ENCODE measurements at places on chromosomes 7 and 10.

GRCh38 chr7:95246831-95247370 is 77.4 kb downstream of the PON1 start:
- DNase-seq = peak; percentile 74

DNA sequence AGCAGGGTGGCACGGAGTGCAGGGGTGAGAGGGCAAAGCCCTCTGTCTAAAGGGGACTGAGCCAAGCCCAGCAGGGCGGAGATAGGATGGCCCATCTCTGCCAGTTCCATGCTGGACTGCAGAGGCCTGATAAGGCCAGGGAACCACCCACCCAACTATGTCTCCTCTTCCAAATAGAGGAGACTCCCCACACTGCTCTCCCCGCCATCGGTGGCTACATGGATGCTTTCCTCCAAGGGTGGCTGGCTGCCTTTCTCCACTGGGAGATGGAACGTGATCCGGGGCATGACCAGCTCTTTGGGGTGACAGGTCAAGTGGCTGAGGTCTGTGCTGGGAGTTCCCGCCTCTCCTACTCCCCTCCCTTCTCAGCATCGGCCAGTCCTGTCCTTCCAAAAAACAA is 58.1 kb upstream of the MXI1 start:
- no peak for DNase-seq

- no peak for DNase-seq
Measured at GRCh38 chr7:113015034-113015645, 71.5 kb downstream of the GPR85 start.

- peak; percentile 93 for DNase-seq
Measured at GRCh38 chr10:101060951-101061623, 702 bp upstream of the KAZALD1 start.

GRCh38 chr10:100803492-100803891 is 58.1 kb downstream of the PAX2 start:
- no peak for DNase-seq

DNA sequence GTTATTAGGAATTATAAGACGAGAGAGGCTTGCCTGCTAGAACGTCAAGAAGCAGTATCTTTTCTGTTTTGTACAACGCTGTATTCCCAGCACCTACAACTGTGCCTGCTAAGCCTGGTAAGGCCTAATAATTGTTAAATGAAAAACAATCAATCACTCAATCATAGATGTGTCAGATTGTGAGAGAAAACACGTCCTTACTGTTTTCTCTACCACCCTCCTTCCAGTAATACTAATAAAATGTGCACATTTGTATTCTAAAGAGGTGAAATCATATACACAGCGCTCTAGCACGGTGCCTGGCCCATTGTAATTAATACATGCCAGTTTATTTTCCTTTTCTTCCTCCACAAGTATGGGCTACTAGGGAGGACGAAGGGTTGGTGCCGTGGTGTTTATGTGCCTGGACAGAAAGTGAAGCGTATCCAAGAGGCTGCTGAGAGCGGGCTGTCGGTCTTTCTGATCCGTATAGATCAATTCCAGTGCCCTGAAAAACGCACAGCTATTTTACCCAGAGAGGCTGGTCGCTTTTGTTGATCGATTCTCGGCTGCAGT is 1.5 kb upstream of the AUTS2 start:
- peak; percentile 20 for DNase-seq

GRCh38 chr10:52252307-52252706 is 61.8 kb upstream of the DKK1 start:
- no peak for DNase-seq

DNA sequence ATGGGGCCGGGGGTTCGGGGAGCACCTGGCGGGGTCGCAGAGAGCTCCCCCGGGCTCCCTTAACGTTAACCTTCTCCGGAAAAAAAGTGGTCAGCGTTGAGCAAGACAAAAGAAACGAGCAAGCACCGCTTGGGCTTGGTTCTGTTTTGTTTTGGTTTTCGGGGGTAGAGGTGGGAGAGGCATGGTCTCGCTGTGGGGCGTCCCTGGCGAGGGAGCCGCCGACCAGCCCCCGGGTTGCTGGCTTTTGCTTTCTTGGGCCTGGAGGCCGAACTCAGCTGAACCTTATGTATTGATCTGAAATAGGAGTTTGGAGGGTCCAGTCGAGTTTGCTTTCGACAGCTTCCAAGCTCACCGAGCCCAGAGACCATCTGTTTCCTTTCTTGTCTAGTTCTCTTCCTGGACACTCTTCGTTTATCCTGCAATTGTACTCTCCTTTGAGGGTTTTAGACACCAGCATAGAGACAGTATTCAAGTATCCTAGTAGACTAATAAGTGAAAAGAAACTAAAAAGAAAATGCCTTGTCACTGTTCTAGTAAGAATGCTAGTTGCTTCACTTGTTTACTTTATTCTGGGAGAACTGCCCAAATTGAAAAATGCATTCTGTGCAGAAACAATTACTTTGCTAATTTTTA is 980 bp downstream of the FHIP2A start:
- DNase-seq = peak; percentile 22

- no peak for DNase-seq
Measured at GRCh38 chr10:112491144-112491543, 44.1 kb downstream of the VTI1A start.

DNA sequence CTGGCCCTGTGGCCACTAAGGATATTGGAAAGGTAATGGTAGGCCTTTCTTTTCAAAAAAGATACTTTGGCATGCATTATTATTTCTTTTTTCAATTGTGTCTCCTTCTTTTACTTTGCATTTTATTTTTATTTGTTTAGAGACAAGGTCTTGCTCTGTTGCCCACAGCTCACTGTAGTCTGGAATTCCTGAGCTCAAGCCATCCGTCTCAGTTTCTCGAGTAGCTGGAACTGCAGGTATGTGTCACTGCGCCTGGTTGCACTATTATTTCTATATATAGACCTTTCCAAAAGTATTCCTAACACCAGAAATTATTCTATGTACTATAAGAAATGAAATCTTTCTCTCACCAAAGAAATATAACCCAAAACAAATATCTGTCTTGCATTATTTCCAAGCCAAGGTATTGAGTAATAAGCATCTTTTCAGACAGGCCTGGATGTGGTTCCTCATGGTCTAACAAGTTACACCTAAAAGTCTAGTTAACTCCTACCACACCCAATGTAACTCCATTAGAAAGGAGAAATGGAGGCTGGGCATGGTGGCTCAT is 500.8 kb upstream of the ANKRD30A start:
- DNase-seq = no peak

Data from adrenal gland (tissue), 19 donors.